ENCODE measurements at places on chromosomes 7 and 10.
A peak's percentile ranks its signal among the peaks of the same experiment; 100 is the strongest.

DNA sequence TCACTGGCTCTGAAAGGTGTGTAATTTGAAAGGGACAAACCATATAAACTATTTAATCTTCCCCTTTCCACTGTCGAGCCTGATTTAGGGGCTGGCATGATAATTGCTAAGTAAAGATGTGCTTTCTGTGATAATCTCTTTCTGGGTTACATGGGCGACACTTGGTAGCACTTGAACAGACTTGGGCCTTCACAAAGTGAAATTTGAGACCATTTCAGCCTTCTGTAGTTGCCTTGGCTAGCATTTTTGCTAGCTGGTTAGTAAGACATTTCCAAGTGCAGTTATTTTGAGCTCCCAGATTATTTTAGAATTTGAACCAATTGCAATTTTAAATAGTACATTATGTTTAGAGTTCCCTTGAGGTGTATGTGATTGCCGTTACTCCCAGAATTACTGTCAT lies 432.7 kb upstream of the GALNT17 start:
- no peak for DNase-seq

DNA sequence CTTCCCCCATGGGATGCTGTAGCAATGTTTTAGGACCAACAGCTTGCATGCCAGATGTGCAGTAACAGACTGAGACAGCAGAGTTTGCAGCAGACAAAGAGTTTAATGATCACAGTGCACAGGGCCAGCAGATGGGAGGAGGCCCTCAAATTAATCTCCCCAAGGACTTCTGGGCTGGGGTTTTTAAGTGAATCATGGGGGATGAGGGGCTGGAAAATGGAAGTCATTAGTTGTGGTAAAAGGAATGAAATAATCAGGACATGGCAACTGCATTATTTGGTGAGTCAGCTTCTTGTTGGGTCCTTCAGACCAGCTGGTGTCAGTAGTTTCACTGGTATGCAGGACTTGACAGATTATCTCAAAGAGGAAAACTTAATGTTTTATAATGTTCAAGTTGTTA lies 12.6 kb upstream of the NRBF2 start:
- no peak for DNase-seq

GRCh38 chr7:100673942-100674410 lies 436 bp downstream of the GNB2 start:
- DNase-seq: peak; percentile 53

GRCh38 chr10:72887043-72887442 lies 6.5 kb upstream of the OIT3 start:
- peak; percentile 48 for DNase-seq

GRCh38 chr10:81031774-81032173 lies 494.1 kb downstream of the SH2D4B start:
- no peak for DNase-seq

DNA sequence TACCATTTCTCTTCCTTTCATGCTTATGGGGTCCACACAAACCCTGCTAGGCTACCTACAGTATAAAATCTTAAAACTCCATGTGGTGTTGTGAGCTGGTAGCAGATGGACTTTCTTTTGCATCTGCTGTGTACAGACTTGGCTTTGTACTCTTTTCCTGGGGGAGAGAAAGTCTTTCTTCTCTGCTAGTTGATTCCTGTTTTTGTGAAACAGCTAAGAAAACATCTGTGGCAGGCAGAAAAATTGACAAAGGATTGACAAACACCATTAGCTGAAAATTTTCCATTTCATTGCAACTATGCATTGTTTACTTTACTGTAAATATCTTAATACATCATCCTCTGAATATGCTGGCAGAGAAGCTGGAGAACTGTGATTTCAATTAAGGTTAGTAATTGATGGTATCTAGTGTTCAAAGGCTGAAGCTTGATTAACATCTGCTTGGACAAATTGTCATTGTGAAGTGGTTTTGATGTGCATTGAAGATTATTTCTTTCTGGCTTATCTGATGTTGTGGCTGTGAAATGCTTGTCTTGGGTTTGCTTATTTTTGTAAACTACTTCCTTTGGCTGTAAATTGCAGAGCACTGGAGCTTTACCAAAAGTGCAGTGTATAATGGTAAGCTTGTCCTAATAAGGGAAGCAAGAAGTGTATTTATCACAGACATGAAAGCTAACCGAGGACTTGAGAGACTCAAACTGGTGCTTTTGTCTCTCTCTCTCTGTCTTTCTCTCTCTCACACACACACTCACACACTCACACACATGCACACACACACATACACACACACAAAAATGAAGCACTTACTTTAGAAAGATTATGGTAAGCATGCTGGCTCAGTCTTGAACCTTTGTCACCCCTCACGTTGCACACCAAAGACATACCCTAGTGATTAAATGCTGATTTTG lies at the start of gene FOXP2:
TSS of gene FOXP2 (plus strand) at position 660 of the 908 bp plus-strand sequence. CDS start 11,697 bp downstream, outside the sequence.
- no peak for DNase-seq

DNA sequence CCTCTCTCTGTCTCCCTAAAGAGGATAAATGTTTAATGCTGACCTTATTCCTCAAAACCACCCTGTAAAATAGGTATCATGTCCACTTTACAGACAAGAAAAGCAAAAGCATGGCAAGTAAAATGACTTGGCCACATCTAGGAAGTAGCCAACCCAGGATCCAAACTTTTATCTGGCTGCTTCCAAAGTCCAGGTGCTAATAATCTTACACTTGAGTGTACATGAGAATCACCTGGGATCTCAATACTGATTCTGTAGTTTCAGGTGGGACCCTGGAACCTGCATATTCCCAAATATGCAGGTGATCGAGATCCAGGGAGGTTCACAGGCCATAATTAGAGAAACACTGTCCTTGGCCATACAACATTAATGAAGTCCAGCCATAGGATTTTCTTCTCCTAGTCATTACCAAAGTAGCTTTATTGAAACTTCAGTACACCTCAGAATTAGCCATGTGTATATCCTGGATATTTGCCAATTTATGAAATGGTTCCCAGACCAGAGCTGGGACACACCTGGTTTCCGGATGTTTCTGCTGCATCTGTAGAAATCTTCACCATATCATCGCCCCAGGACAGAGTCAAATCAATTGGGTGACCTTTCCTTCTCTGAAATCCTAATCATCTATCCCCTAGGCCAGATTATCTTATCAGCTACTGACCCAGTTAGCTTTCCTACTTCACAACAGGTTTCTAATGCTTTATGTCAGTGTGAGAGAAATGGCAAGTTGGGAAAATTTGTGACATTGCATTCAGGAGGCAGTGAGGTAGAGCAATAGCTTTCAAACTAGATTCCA lies 119.1 kb upstream of the KMT2E start:
- no peak for DNase-seq

GRCh38 chr7:46725136-46725535 lies 804.1 kb upstream of the IGFBP3 start:
- no peak for DNase-seq

GRCh38 chr7:131072505-131073091 lies 255.1 kb upstream of the MKLN1 start:
- DNase-seq: peak; percentile 29

DNA sequence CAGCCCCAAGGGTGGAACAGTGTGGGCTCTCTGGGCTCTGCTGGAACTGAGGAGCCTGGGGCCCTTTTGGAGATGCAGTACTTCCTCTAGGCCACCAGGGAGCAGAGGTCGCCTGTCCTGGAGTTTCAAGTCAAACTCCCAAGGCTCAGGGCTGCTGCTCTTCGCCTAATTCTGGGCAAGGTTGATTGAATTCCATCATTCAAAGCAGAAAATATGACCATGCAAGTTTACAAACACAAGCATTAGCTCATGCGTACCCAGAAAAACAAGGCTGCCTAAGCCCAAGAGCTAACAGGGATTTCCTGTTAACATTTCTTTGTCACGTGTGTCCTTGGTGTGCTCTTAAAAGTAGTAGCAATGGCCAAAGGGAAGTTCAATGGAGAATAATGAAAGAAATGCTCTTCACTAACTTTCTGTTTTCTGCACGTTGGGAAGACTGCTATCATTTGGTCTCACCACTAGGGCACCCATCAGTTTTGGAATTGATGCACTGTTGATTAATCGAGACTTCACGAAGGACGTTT lies 20.1 kb downstream of the LDB3 start:
- DNase-seq: peak; percentile 66

- peak; percentile 48 for DNase-seq
Measured at GRCh38 chr10:98374217-98374985, 40.6 kb downstream of the PYROXD2 start.

DNA sequence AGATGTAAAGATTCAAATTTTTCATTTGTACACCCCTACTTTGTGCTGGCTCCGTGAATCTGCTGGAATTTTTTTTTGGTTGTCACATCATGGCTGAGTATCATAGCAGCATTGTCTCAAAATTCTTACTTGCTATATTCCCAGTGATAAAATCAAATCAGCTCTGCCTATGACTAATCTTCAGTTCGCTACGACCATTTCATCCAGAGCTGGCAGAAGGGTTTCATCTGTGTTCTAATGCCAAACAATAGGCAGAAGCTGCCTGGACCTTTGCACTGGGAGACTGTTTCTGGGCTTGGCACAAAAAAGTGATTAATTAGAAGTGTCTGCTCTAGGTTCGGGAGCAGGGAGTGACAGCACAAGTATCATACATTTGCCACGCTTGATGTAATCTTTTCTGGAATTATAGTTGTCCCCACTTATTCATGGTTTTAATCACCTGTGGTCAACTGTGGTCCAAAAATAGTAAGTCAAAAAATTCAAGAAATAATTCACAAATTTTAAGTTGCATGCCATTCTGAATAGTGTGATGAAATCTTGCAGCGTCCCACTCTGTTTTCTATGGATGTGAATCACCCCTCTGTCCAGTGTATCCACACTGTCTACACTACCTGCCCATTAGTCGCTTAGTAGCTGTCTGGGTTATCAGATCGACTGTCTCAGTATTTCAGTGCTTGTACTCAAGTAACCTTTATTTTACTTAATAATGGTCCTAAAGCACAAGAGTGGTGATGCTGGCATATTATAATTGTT lies 120.5 kb upstream of the IMMP2L start:
- no peak for DNase-seq

- no peak for DNase-seq
Measured at GRCh38 chr7:33579673-33579960, 325.7 kb upstream of the BMPER start.

- DNase-seq: no peak
Measured at GRCh38 chr10:29740981-29741545, 106.3 kb upstream of the SVIL start.

- DNase-seq: peak; percentile 83
Measured at GRCh38 chr10:84537447-84537931, 209.1 kb downstream of the CCSER2 start.

DNA sequence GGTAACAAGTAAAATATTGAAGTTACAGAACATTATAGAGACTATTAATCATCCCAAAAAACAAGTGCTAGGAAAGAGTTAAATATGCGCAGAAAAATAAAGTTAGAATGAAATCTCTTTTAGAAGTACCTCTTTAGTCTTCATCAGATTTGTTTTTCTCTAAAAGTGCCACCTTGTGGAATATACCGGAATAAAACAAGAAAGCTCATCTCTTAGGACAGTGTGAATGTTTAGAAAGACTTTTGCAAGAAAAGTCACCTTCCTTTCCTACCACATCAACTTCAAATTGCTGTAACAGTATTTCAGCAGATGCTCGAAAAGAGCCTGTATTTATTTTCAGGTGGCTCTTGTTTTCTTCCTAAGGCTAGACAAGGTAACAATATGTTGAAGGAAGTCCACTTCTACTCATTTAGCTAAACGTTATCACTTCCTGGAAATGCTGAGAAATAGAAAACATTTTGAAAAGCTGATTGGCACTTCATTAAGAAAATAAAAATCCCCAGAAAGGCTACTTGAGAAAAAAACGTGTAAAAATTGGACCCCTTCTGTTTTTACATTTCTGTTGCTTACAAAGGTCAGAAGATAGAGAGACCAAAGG lies 19.8 kb upstream of the FAM133B start:
- no peak for DNase-seq

GRCh38 chr10:96275685-96276418 lies 4.5 kb upstream of the BLNK start:
- no peak for DNase-seq

- no peak for DNase-seq
Measured at GRCh38 chr10:80144696-80145131, 12.2 kb downstream of the PLAC9 start.

DNA sequence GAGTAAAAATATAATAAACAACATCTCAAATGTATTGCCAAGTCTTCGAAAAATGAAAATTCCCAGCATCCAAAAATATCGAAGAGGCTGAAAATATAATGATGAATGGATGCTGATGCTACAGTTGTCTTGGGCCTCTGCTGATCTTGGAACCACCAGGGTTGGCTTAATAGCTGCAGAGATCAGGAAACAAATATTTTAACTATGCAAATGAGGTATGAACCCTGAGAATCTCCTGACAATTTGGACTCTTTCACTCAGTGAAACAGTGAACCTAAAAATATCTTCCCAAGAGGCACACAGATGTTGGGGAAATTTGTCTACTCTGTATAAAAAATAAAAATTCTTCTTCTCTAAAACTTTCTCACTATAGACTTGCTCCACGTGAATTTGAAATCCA lies 97.7 kb upstream of the EGFR start:
- DNase-seq: no peak

DNA sequence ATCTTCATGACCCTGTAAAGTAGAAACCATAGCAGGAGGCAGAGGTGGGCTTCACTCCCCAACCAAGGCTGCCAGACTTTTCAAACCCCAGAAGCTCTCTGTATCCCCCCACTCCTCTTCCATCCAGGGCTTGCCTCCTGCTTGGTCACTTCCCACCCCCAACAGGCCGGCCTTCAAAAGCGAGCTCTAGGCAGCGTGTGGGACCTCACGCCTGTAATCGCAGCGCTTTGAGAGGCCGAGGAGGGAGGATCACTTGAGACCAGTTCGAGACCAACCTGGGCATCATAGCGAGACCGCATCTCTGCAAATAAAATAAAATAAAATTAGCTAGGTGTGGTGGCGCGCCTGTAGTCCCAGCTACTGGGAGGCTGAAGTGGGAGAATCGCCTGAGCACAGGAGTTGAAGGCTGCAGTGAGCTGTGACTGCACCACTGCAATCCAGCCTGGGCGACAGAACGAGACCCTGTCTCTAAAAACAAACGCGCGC lies 743 bp upstream of the POR start:
- no peak for DNase-seq

- no peak for DNase-seq
Measured at GRCh38 chr10:89600041-89600440, 45.0 kb downstream of the PANK1 start.

DNA sequence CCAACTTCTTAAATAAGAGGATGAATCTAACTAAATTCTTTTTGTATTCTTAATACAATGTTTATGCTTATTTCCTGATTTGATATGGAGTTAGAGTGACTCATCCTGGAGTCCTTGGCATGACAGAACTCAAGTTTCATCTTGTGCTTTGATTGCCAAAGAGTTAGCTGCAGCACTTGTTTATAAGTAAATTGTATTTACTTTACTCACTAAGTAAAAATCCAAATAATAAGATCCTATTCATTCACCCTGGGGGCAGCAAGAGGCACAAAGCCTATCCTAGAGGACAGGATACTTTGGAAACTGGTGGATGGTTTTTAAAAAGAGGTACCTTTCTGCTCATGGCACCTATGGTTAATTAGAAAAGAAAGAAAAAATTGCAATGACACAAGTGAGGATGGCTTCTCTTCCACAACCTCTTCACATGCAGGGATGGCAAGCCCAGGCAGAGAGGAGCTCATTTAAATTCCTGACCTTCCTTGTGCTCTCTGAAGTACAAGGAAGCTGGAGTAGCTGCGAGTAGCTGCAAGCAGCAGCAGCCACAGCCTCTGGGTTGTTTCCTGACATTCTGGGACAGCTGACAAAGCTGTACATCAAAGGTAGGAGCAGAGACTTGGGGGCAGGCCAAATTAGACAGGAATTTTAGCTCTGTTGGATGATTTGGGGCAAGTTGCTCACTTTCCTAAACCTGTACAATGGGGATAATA lies 28.5 kb upstream of the CROT start:
- peak; percentile 6 for DNase-seq

- DNase-seq: no peak
Measured at GRCh38 chr7:45293295-45293942, 135.8 kb downstream of the RAMP3 start.

GRCh38 chr10:94292434-94293090 lies 70.2 kb downstream of the NOC3L start:
- DNase-seq: no peak
